ENCODE measurements at places on chromosomes 3 and 15. TPM values are rescaled to one million over a fixed set of nuclear protein-coding genes. Genes with fewer than 3 reads are reported as not detected.

Gene GPR62
- total RNA-seq, result not detected

Gene LEKR1
- 0.64 TPM for total RNA-seq

Gene PLA2G4E
- not detected for total RNA-seq

Gene EPHA6
- not detected for total RNA-seq

Gene TM4SF18
- not detected for total RNA-seq

Gene BTBD1
- 55.5 TPM for total RNA-seq

Gene HAPLN3
- total RNA-seq, result 32.2 TPM

Gene RHCG
- not detected for total RNA-seq

Gene ASB14
- not detected for total RNA-seq

Gene TRIM59
- 31.4 TPM for total RNA-seq

Gene THAP10
- 0.18 TPM for total RNA-seq

Gene SLC22A13
- 0.44 TPM for total RNA-seq

Gene SLC28A2
- total RNA-seq, result not detected

Gene CPEB1
- 0.44 TPM for total RNA-seq

Gene HTR3E
- total RNA-seq, result not detected

Gene ANP32A
- total RNA-seq, result 237 TPM

Gene GPR149
- not detected for total RNA-seq

Gene NPAP1
- total RNA-seq, result not detected

Gene ZBTB11
- total RNA-seq, result 29.7 TPM

Gene P3H2
- total RNA-seq, result not detected
